IMR-90 (cell line): ENCODE measurements at places on chromosomes 2 and 18. TPM values are rescaled to one million over a fixed set of nuclear protein-coding genes. Genes with fewer than 3 reads are reported as not detected.
A peak's percentile ranks its signal among the peaks of the same experiment; 100 is the strongest.

DNA sequence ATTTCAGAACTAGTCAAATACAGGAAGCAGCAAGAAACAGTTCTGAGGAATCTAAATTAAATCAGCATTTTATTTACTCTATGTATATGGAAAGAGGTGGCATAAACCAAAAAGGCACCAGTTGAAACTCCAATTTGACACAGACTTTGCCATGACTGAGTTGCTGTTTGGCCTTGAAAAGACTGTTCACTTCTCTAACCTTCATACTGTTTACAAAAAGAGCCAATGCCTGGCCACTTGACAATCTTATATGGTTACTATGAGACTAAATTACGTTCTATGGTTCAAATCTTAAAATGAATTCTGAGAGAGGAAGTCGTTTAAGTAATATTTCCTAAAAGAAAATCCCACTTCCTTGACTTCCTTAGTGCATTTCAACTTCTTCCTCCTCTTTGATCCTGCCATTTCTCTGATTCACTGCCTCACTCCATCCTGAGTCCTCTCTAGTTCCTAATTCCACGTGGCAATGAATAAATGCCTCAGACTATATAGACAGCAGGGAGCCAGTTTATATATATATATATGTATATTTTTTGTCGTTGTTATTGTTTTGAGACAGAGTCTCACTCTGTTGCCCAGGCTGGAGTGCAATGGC, 13.2 kb downstream of the CEP76 start:
- H3K27me3 ChIP-seq, result no peaks in the 10 kb centered on the region
- peaks cover 6% of the 10 kb centered on the region; the same call in 1 of the 2 replicates for H3K36me3 ChIP-seq
- H3K4me1 ChIP-seq, result 0 out of 2 replicates have a peak, but pooled peaks cover 1% of the 10 kb centered on the region

GRCh38 chr2:179842498-179843153, 18.8 kb downstream of the ZNF385B start:
- no peaks in the 10 kb centered on the region for H3K4me1 ChIP-seq
- no peak overlapping the region for H3K27ac ChIP-seq

GRCh38 chr18:48925491-48925780, 25.3 kb downstream of the SMAD7 start:
- peaks cover 64% of the 10 kb centered on the region for H3K4me1 ChIP-seq
- H3K36me3 ChIP-seq, result peaks cover 16% of the 10 kb centered on the region
- no peak for DNase-seq

DNA sequence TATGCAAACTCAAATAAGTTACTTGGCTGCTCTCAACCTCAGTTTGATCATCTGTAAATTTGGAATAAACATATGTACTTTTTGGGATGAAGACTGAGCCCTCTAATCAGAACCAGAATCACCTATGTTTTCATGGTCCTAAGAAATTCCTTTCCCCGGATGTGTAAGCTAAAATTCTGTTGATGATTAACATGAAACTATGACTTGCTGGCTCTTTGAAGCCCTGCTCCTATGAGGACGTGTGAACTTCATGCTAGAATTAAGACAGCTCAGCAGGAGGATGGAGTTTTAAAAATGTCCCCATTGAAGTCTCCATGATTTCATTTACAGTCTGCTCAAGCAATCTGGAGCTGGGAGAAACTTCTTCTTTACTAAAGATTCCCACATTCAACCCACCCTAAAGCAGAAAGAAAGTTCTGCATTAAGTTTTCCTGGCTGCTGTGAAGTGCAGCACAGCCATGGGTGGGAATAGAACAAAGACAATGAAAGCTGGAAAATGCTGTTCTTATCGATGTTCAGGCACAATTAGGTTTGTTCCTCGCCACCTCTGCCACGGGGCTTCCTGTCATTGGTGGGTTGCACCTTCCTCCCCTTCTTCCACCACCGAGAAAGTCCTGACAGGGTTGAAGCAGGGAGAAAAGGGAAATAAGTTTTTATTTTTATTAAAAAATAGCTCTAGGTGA, 50.9 kb downstream of the ADCYAP1 start:
- H3K4me1 ChIP-seq, result no peaks in the 10 kb centered on the region
- no peak overlapping the region for H3K27ac ChIP-seq
- no peaks in the 10 kb centered on the region for H3K36me3 ChIP-seq
- no peak overlapping the region for H3K4me3 ChIP-seq

DNA sequence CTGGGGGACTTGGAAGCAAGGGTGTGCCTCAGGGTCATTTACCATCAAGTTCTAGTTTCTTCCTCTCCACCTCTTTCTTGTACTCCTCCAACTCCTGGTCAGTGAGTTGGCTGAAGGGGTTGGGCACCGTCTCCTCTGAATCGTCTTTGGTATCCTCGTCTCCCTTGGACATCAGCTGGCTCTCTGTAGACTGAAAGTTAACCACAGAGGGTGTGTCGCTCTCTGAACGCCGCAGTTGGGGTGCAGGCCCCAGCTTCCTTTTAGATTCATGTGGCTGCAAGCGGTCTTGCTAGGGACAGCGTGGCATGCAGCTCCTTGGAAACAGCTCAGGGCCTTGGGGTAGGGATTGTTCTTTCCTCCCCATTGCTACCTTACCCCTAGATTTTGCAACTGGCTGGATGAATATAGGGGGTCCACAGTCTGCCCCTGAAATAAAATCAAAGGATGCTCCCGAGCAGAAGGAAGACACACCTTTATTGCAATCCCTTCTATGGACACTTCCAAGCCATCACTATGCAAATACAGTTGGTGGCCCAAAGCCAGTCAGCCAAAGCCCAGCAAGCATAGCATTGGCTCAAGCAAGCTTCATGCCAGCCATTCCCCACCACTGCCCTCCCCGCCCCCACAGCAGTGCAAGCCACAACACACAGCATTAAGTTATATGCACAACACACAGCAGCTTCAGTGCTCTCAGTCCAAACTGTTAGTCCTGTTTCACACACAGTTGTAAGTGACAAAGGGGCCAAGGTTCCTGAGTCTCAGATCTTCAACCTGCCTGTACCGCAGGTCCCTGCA, 93.2 kb downstream of the ADD2 start:
- no peaks in the 10 kb centered on the region; the same call in none of the 2 replicates for H3K27me3 ChIP-seq
- H3K4me3 ChIP-seq, result no peak overlapping the region
- H3K4me1 ChIP-seq, result no peaks in the 10 kb centered on the region
- H3K27ac ChIP-seq, result no peak overlapping the region
- no peaks in the 10 kb centered on the region for H3K36me3 ChIP-seq

DNA sequence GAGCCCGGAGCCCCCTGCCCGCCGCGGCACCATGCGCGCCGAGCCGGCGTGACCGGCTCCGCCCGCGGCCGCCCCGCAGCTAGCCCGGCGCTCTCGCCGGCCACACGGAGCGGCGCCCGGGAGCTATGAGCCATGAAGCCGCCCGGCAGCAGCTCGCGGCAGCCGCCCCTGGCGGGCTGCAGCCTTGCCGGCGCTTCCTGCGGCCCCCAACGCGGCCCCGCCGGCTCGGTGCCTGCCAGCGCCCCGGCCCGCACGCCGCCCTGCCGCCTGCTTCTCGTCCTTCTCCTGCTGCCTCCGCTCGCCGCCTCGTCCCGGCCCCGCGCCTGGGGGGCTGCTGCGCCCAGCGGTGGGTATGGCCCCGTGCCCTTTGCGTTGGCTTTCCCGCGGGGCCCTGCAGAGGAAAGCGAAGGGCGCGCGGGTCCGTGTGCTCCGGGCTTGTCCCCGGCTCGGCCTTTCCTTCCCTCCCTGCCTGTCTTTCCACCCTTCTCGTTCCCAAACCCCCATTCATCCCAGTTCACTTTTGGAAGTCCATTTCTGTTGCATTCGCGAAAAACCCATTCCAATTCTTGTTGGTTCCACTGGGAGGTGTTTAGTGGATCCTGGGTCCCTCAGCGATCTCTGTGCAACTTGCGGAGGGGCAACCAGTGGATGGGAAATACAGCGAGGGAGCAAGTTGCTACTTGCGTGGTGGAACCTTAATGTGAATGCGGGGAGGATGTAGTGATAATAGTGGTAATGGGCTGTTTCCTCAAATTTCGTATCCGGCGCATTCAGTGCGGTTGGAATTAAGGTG, 599 bp downstream of the ADAM23 start:
- H3K4me3 ChIP-seq, result peak overlapping the region; percentile 79
- peak overlapping the region; percentile 60 for H3K27ac ChIP-seq
- DNase-seq, result peak; percentile 22
- H3K36me3 ChIP-seq, result 0 out of 2 replicates have a peak, but pooled peaks cover 1% of the 10 kb centered on the region

DNA sequence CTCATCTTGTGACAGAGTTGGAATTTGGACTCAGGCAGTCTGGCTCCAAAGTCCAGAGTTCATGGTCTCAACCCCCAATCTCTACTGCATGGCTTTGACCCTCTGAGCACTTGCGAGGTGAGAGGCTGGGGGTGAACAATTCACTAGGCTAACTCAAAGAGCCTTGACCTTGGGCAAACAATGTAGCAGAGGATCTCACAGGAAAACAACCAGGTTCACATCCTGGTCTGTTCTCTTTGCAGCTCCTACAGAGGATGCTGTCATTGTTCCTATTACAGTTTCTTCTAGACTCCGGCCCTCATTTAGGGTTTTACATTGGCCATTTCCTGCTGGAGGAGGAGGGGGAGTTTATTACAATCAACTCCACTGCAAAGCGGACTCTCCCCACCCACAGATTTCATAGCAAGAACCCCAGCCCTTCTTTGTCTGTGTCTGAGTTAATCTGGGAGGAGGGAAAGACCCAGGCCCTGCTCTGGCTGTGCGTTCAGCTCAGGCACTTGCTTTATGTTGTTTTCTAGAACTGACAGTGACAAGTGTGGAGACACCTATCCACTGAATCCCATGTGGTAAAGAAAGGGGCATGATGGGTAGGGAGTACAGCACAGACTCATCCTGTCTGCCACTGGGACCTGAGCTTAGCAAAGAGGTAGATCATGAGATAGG, 101.6 kb downstream of the LBH start:
- H3K4me1 ChIP-seq, result peaks cover 6% of the 10 kb centered on the region
- no peak overlapping the region for H3K27ac ChIP-seq
- H3K4me3 ChIP-seq, result no peak overlapping the region
- no peak for DNase-seq

DNA sequence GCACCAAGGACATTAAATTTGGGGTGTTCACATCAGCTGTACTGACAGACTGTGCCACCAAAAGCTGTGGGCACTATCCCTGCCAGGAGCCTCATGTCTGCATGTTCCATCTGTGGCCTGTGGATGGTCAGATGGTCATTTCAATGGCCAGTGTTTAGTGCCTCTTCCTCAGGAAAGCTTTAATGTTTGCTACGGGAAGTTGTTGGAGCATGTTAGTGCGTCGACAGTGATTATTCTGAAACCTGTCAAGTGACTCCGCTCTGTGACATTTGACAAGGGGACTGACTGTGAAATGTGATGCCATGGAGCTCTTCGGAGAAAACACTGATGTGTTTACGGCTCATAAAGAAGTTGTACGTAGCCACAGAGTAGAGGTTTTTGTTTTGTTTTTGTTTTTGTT, 18.7 kb upstream of the RGPD4 start:
- no peaks in the 10 kb centered on the region for H3K27me3 ChIP-seq
- H3K4me3 ChIP-seq, result no peak overlapping the region
- no peaks in the 10 kb centered on the region for H3K4me1 ChIP-seq
- no peaks in the 10 kb centered on the region for H3K36me3 ChIP-seq
- no peak for DNase-seq

DNA sequence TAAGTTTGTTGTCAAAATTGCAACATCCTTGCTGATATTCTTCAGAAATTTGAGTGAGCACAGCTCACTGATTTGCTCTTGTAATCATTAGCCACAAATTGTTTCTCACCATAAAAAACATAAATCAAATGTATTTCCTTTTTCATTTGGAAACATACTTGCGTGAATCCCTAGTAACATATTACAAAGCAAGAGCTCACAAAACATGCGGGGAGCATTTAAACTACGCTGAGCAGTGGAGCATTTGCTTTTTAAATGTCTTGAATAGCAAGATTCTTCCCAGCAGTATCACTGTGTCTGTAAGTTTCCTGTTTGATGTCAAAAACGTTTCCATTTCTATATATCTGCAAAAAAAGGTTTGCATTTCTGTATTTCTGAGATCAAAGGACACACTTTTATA, 788.3 kb upstream of the SALL3 start:
- H3K4me1 ChIP-seq, result no peaks in the 10 kb centered on the region
- no peak for DNase-seq
- H3K27ac ChIP-seq, result no peak overlapping the region
- H3K4me3 ChIP-seq, result no peak overlapping the region

DNA sequence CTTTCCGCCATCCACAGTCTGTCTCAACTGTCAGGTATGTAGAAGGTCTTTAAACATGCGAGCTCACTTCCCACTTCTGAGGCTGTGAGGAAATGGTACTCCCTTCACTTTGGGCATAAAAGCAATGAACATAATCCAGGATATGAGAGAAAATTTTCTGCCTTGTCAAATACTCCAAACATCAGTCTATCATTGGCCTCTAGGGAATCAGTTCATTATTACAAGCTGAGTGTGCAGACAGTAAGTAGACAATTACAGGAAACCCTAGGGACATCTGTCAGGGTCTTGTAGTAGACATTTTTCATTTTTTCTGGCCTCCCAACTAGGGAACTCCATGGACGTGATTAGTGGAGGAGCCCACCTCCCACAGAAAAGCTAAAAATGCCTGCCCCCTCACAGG, 13.6 kb upstream of the APCDD1 start:
- H3K27me3 ChIP-seq, result peaks cover 28% of the 10 kb centered on the region
- H3K36me3 ChIP-seq, result no peaks in the 10 kb centered on the region
- H3K4me1 ChIP-seq, result peaks cover 5% of the 10 kb centered on the region; the same call in 1 of the 2 replicates
- H3K27ac ChIP-seq, result no peak overlapping the region

DNA sequence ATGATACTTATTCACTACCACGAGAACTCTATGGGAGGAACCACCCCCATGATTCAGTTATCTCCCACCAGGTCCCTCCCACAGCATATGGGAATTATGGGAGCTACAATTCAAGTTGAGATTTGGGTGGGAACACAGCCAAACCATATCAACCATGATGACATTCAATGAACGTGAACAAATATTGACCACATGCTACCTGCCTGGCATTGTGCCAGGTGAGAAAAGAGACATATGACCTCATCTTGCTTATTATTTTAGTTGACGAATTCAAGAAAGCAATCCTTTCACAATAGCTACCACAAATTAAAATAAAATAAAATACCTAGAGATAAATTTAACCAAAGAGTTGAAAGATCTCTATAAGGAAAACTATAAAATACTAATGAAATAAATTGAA, 286.5 kb upstream of the CRIM1 start:
- H3K27me3 ChIP-seq, result no peaks in the 10 kb centered on the region
- no peaks in the 10 kb centered on the region for H3K4me1 ChIP-seq
- no peak overlapping the region for H3K27ac ChIP-seq
- DNase-seq, result no peak
- H3K36me3 ChIP-seq, result no peaks in the 10 kb centered on the region

GRCh38 chr2:212669761-212670160, 131.2 kb upstream of the ERBB4 start:
- H3K4me3 ChIP-seq, result no peak overlapping the region
- DNase-seq, result no peak
- no peaks in the 10 kb centered on the region for H3K36me3 ChIP-seq
- H3K4me1 ChIP-seq, result no peaks in the 10 kb centered on the region
- H3K27ac ChIP-seq, result no peak overlapping the region
- no peaks in the 10 kb centered on the region for H3K27me3 ChIP-seq

The GATA6 gene
- total RNA-seq, result 2.5 and 3.3 TPM in 2 replicates

The SEPTIN10 gene
- 82.6 and 83.9 TPM in 2 replicates for total RNA-seq

The FAHD2A gene
- 35.0 and 36.2 TPM in 2 replicates for total RNA-seq

The FSHR gene
- not detected in 2 replicates for total RNA-seq

The VIL1 gene
- total RNA-seq, result not detected in 2 replicates

The NTSR2 gene
- total RNA-seq, result not detected in 2 replicates

The UGP2 gene
- 58.8 and 101 TPM in 2 replicates for total RNA-seq
